ENCODE measurements at places on chromosomes 6 and 20.

GRCh38 chr20:8454137-8454712, 322.2 kb downstream of the PLCB1 start:
- DNase-seq, result peak; percentile 22

GRCh38 chr6:123064038-123064437, 68.0 kb downstream of the CLVS2 start:
- DNase-seq, result no peak

DNA sequence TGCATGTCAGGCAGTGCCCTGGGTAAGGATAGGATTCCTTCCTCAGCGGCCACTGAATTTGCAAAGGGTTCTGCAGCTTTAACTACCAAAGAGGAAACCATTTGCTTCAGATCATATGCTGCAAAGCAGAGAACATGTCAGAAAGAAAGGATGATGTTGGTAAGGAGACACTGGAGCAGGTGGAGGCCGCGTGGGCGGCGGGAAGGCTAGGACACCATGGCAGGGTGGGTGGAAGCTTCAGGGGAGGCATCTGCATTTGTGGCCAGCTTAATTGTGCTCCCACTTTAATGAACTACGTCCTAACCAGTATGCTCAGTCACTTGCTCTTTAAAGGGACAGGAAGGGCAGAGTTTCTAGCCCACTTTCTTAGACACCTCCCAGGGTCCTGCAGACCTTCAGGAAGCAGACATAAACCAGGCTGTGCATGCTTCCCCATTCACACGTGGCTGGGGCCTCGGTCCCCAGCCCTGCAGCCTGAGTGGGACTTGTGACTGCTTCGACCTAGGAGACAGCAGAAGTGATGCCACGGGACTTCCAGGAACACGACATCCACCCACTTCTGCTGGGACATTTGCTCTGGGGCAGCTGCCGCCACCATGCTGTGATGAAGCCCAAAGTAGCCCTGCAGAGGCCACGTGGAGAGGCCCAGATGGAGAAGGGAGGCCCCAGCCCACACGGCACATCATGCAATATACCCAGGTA, 76.1 kb downstream of the GINS1 start:
- no peak for DNase-seq

DNA sequence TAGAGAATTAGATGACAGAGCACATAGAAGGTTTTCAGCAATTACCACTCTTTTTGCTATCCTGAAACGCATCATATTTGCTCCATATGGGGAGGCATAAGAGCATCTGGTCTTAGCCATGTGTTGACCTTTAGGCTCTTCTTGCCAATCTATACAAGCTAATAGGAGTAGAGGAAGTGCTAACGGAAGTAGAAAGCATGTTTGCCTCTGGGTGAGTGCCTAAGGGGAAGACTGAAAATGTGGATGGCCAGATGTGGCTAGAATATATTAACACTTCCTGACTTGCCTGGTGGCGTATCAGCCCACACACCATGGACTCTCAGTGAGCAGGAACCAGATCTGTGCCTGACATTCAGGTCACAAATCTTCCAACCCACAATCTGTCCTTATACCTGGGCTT, 136.3 kb downstream of the LRRC1 start:
- DNase-seq, result no peak

GRCh38 chr6:43496370-43497128, 13.6 kb downstream of the LRRC73 start:
- DNase-seq, result peak; percentile 53

GRCh38 chr6:158868890-158869825, 50.0 kb upstream of the EZR start:
- no peak for DNase-seq
